ENCODE measurements at places on chromosomes 3 and 15.

GRCh38 chr3:64267721-64268604 lies 42.7 kb upstream of the PRICKLE2 start:
- no peak for DNase-seq

DNA sequence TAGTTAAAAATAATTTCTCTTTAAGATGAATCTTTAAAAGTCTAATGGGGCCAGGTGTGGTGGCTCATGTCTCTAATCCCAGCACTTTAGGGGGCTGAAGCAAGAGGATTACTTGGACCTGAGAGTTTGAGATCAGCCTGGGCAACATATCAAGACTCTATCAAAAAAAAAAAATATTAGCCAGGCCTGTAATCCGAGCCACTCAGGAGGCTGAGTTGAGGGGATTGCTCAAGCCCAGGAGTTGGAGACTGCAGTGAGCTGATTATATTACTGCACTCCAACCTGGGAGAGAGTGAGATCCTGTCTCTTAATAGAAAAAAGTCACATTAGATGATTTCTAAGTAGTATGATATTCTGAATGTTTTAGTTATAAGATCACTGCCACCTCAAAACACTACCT lies 322.0 kb upstream of the MANF start:
- DNase-seq: no peak

- DNase-seq: no peak
Measured at GRCh38 chr3:69212411-69213160, 90.2 kb upstream of the LMOD3 start.

DNA sequence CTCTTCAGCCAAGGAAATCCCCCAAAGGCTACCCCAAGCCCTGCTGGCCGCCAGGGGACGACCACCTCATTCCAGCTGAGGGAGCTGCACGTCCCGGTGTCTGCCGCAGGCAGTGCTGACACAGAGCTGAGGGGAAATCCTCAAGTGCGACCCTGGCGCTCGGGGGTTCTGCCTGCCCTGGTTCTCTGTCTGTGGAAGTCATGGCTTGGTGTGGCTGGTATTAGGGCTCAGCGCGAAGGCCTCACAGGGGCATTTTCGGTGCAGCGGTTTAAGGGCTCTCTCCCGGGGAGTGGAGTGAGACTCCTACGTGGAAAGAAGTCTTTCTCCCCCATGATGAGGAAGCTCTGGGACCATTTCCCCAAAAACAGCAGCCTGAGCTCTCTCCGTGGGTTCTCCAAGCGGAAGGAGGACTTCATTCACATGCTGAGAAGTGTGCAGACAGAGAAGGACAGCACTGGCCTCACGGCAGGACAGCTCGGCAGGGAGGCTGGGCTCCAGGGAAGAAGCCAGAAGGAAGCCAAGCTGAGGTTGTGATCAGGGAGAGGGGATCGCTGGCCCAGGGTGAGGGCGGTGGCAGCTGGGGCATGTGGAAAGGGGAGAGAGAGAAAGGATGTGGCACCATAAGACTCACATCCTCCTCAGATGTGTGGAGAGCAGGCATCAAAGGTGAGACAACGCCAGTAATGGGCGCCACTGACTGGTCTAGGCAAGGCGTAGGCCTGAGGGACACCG lies 48.6 kb downstream of the KLF15 start:
- DNase-seq: no peak

- DNase-seq: no peak
Measured at GRCh38 chr3:177597311-177598096, 400.2 kb upstream of the TBL1XR1 start.

- DNase-seq: no peak
Measured at GRCh38 chr3:133548090-133548489, 25.4 kb upstream of the CDV3 start.

DNA sequence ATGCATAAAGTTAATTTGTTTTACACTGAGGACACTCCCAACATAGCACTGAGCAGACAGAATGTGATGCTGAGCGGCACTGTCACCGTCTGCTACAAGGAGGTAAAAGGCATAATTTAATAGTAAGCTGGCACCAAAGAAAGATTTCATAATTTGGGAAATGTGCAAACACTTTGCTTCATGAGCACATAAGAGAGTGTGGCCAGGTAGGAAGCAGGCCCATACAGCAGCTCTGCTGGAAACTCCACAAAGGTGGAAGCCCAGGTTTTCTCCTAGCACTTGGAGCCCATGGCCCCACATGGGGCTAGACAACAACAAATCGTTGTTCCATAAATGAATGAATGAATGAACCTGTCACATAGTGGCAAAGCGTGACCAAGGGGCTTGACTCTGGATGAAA lies 68.5 kb upstream of the CACNA2D3 start:
- DNase-seq: no peak

DNA sequence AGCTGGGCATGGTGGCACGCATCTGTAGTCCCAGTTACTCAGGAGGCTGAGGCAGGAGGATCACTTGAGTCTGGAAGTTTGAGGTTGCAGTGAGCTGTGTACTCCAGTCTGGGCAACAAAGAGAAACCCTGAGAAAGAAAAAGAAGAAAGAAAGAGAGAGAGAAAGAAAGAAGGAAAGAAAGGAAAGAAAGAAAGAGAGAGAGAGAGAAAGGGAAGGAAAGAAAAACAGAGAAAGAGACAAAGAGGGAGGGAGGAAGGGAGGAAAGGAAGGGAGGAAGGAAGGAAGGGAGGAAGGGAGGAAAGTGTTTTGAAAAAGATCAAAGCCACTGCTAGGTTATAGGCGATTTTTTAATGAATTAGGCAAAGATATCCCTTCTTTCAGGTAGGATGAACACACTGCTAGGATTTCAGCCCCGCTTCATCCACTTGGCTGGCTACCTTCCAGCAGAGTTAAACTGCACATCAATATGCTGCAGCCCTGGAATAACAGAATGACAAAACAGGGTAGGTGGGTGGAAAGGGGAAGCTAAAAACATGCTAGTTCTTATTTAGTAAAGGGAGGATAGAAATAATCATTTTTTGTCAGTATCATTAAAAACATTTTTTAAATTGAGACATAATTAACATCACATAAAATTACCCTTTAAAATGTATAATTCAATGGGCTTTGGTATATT lies 12.8 kb upstream of the PPARG start:
- DNase-seq: no peak

GRCh38 chr15:95267481-95267880 lies 1036.1 kb downstream of the MCTP2 start:
- no peak for DNase-seq

DNA sequence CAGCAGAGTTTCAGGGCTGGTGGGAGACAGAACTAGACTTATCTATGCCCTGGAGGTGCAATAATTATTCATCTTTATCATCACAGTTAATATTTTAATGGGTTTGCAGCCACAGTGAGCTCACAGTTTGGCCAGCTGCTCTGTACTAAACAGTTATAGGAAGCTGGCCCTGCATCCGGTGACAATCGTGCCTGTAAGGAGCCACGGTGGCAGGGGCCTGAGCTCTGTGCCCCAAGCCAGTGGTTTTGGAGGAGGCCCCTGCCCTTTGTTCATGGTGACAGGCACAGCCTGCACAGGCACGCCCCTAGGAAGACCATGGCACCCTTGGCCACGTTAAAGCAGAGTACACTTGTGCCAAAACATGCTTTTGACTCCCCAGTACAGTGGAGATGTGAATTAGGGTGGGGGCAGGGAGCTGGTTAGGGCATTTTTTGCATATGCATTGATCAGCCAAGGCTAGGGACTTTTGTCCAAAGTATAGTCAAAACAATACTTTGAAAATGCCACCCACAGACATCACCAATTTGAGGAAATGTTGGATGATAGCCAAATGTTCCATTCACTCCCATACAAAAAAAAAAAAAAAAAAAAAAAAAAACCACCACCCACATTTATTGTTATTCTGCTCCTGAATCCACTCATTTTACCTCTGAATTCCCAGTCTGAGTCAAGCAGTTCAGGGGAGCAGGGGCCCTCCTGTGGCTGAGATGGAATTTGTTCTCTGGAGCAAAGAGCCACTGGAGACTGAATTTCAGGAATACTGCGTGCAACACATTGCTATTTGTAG lies 3.4 kb upstream of the RFTN1 start:
- DNase-seq: no peak

GRCh38 chr3:159634483-159634882 lies 354.2 kb upstream of the IL12A start:
- DNase-seq: no peak
